ENCODE measurements at places on chromosomes 16 and 17.

- no peak for DNase-seq
Measured at GRCh38 chr16:10791048-10791447, 27.5 kb downstream of the TVP23A start.

GRCh38 chr16:9212621-9213020, 121.2 kb downstream of the HAPSTR1 start:
- no peak for DNase-seq

GRCh38 chr16:88956546-88957432, 20.2 kb downstream of the CBFA2T3 start:
- no peak for DNase-seq

GRCh38 chr17:38620551-38621277, 15.0 kb upstream of the SRCIN1 start:
- DNase-seq, result no peak

All from activated CD4-positive, alpha-beta T cell treated with anti-CD3 and anti-CD28 coated beads, Interleukin-2, amount 50 U/mL, for 1 hour (primary cell).